T-helper 17 cell (primary cell): ENCODE measurements at places on chromosomes 13 and 19.

- DNase-seq = no peak
These were observed 54.0 kb upstream of the ATP12A start for GRCh38 chr13:24625870-24626849.

GRCh38 chr19:1466461-1467214, 12.4 kb downstream of the C19orf25 start:
- DNase-seq = no peak

GRCh38 chr19:40630571-40631160, 29.5 kb downstream of the LTBP4 start:
- no peak for DNase-seq

GRCh38 chr13:98436233-98436910, 140.5 kb downstream of the STK24 start:
- no peak for DNase-seq

- no peak for DNase-seq
These were observed 187.3 kb upstream of the UBL3 start for GRCh38 chr13:30037766-30038165.

DNA sequence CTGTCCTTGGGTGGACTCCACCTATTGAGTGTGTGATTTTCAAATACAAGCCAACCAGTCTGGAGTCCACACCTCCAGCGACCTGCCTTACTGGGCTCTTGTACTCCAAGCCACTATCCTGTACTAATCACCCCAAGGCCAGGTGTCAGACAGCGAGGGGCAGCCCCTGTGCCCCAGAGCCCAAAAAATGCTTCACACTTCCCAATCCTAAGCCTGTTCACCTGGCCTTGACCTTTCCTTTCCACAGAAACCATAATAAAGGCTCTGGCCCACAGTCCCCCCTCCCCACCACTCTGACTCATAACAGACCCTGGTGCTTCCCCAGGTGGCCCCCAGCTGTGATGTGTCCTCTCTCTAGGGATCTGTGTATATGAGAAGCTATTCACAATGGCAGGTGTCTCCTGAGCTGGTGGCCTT, 3.9 kb downstream of the CD209 start:
- no peak for DNase-seq

GRCh38 chr19:50315773-50316448, 13.3 kb downstream of the KCNC3 start:
- DNase-seq = no peak

DNA sequence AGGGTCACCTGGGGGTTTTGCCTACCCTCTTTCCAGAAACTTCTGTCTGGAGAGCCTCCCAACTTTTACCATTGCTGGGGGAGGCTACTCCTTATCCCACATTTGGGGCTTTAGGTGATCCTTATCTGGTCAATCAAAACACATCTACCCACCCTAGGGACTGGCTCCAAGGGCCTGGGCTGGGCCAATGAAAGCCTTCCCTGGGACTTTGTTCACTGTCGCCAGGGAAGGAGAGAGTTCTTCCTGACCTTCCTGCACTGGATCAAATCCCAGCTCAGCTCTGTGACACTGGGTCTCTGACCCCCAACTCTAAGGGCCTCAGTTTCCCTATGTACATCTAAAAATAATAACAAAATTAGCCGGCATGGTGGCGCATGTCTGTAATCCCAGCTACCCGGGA, 11.1 kb downstream of the DOCK6 start:
- DNase-seq = no peak

- no peak for DNase-seq
These were observed 3.7 kb upstream of the ZNRF4 start for GRCh38 chr19:5451494-5451893.

- no peak for DNase-seq
These were observed 6.9 kb upstream of the CDK8 start for GRCh38 chr13:26247011-26247410.
